ENCODE measurements at places on chromosomes 6 and 20. TPM values are rescaled to one million over a fixed set of nuclear protein-coding genes. Genes with fewer than 3 reads are reported as not detected.

EPPIN gene
- not detected for total RNA-seq

FAM209B gene
- not detected for total RNA-seq

GRCh38 chr6:31752739-31753319 is 9.6 kb upstream of the SAPCD1 start:
- no peak for DNase-seq

DNA sequence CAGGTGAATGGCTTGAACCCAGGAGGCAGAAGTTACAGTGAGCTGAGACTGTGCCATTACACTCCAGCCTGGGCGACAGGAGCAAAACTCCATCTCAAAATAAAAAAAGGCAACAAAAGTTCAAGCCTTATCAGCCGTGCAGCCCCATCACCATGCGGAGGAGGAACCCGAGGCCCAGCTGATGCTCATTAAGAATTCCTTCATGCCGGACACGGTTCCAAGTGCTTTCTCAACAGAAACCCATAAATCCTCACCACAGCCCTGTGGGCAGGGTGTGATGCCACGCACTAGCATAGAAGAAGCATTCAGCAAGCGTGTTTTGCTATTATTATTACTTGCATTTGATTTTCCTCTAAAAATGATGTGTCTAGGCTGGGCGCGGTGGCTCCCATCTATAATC is 56.3 kb downstream of the PREX1 start:
- DNase-seq: no peak

PDE7B gene
- not detected for total RNA-seq

- no peak for DNase-seq
Measured at GRCh38 chr6:17980329-17980728, 7.1 kb downstream of the KIF13A start.

AHI1 gene
- total RNA-seq: 11.1 TPM

TMEM74B gene
- 5.0 TPM for total RNA-seq

ZNF334 gene
- 32.9 TPM for total RNA-seq

PPP1R3G gene
- total RNA-seq: not detected
